Ureter (tissue), 1 donor: ENCODE measurements at places on chromosomes 2 and 18.

GRCh38 chr2:717661-718060, 40.5 kb upstream of the TMEM18 start:
- DNase-seq, result no peak

GRCh38 chr2:133657591-133657990, 89.3 kb upstream of the NCKAP5 start:
- DNase-seq, result no peak

DNA sequence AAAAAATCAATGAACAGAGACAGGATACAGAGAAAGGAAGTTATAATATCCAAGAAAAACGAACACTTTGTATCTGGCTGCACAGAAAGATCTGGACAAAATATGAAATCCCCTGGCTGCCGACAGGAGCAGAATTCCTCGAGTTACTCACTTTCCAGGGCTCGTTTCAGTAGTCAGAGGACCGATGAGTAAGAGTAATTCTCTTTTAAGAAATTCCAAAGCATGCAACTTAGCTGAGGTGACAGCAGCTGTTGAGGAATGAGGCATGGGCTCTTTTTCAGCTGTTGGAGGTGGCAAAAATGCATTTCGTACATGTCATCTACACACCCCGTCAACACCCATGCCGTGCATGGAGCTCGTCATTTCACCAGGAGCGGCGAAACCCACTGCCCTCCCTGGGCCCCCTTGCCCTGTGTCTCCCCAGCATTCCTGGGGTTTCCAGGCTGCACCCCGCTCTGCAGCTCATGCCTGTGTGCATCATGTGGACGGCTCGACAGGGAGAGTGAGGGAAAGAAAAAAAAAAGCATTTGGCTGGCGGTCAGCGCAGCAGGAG, 210.8 kb upstream of the SMIM21 start:
- no peak for DNase-seq

GRCh38 chr2:241041589-241042158, 43.3 kb downstream of the SNED1 start:
- DNase-seq, result no peak

DNA sequence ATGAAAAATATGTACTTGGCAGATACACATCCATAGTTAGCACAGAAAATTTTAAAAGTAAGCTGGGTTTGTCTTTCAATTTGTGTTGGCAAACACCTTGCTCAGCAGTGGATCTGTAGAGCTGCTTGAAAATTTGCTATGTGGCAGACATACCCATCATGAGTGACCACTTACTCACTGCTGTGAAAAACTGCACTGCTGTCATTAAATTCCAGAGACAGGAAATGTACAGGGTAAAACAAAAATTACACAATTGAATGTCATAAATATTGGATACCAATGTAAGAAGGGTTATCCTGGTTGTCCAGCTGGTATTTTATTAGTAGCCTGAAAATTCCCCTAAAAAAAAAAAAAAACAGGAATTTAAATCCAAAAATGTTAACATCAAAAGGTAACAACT, 24.5 kb downstream of the NIF3L1 start:
- no peak for DNase-seq

GRCh38 chr18:22066083-22066485, 103.3 kb upstream of the GATA6 start:
- no peak for DNase-seq

- DNase-seq, result no peak
Measured at GRCh38 chr18:12121175-12122042, 27.8 kb downstream of the ANKRD62 start.
